Activated T-helper 9 cell treated with anti-CD3 and anti-CD28 coated beads, Interleukin-2, amount 50 U/mL, for 16 hours (primary cell): ENCODE measurements at places on chromosomes 4 and X.

DNA sequence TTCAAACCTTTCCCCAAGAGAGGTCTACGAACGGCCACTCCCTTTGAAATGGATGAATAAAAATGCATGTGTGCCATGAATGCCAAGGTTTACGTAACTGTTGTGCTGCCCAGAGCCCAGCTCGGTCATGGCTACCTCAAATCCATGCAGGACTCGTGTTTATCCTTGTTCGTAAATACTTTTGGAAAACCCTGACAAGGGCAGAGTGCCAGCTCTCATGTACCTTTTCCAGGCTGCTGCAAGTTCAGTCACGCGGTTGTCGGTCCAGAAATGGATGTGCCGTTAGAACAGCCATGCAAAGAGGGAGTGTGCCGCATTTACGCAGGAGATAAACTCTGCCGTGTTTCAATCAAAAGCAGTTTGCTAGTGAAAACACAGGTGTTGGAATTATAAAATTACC, 123.4 kb downstream of the AMELX start:
- DNase-seq = no peak

GRCh38 chr4:184268584-184269160, 51.0 kb upstream of the ENPP6 start:
- no peak for DNase-seq

DNA sequence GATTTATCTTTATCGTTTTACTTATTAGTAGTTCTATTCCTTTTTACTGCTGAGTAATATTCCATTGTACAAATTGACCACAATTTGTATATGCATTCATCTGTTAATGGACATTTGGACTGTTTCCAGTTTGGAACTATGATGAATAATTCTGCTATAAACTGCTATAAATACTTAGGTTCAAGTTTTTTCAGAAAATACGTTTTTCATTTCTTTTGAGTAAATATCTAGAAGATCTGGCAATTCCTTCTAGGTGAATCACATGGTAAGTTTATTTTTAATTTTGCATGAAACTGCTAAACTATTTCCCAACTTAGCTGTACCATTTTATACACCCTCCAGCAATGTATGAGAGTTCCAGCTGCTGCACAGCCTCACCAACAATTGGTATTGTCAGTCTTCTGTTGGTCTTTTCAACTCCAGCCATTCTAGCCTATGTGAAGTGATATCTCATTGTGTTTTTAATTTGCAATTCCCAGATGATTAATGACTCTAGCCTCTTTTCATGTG, 22.2 kb downstream of the LIN54 start:
- DNase-seq = no peak

DNA sequence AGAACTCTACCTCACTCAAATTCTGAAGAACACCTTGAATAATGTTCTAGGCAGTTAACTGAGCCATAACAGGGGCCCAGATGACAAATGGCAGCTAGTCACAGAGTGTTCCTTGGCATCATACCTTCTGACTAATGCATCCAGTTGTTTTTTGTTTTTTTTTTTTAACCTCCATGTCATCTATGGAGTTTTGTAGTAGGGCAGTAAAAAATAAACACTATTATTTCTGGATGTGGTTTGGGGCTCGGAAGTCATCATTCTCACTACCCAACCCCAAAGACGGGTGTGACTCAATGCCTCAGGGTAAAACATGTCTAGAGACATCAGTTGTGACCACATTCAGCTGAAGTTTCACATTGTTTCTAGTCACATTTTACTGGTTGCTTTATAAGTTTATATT, 31.2 kb upstream of the MCF2 start:
- no peak for DNase-seq

DNA sequence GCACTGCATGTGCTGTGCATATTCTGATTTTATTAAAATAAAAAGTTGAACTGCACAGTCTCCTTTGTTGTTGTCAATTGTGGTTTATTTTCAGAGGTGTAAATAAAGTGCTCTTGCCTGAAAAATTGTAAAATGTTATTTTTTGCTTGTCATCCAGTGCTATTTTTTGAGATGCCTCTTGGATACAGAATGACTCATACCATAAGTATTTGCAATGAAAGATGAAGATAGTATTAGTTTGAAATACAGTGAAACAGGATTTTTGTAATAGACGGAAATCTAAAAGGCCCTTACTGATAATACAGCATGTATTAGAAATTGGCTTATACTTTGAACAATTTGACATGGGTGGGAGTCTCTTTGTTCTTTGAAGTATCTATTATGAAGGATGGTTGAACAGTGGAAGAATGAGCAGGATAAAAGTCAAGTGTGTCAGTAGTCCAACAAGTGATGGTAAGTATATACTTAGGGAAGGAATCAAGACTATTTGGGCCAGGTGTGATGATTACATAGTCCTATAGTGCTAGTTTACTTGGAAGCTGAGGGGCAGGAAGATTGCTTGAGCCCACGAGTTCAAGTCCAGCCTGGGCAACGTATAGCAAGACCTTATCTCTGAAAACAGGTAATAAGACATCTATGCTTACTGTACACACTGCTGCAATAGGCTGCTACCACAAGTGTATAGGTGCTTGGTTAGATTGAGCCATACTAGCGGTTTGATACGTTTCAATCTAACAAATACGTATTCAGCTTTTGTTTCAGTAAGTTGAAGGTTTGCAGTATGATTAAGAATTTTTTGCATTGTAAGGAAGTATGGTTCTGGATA, 16.4 kb downstream of the DDX3X start:
- no peak for DNase-seq

DNA sequence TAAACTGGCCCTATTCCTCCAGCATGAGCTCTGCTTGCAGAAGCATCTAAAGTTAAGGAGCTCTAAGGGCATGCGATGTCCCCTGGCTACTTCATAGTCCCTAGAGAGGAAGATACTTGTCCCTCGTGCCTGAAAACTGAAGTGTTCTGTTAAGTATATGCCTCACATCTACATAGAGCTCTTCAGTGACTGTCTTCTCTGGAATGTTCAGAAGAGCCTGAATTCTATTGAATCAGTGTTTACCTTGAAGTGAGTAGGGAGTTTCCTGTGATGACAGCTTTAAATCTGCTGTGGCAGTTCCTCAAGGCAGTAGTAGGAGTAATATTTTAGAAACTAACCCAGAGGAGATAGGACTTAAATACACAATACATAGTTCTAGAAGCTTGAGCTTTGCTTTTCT, 111.2 kb downstream of the ZNF518B start:
- DNase-seq = no peak

DNA sequence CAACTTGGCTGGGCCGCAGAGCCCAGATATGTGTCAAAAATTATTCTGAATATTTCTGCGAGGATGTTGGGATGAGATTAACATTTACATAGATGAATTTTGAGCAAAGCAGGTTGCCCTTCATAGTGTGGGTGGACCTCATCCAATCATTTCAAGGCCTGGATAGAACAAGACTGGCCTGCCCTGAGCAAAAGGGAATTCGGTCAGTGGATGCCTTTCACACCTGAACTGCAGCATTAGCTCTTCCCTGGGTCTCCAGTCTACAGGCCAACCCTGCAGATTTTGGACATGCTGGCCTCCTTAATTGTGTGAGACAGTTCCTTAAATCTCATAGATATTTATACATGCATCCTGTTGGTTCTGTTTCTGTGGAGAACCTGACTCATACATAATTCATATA, 32.4 kb upstream of the SLC10A4 start:
- DNase-seq = no peak

DNA sequence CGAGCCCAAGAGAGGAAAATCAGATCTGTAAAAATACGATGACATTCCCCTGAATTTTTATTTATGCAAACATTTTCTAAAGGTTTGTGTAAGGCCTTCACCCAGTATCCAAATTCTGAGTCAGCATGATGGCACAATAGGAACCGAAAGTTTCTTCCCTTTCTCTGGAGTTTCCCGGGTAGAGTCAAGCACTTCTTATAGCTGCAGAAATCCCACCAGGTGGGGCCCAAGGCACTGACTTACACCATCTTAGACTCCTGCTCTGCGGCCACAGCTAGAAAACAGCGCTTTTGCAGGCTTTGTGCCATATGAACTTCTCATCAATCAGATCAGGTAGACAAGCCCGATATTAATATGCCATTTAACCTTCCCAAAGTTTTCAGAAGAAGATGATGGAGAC, 13.4 kb downstream of the LEF1 start:
- no peak for DNase-seq

DNA sequence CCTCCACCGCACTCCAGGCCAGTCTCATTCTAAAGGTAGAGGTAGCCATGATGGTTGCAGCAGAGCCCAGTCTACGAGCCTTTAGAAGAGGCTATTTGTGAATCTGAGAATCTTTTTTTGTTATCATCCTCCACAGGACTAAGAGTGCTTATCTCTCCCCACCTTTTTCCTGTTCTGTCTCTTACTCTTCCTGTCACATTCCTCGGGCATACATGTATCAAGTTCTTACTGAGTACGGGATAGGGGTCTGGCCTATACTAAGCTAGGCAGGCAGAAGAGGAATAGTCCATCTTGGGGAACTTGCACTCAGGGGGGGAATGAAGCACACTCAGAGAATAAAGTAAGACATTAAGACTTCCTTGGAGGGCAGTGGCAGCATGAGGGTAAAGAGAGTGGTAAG, 25.7 kb downstream of the LAS1L start:
- no peak for DNase-seq

DNA sequence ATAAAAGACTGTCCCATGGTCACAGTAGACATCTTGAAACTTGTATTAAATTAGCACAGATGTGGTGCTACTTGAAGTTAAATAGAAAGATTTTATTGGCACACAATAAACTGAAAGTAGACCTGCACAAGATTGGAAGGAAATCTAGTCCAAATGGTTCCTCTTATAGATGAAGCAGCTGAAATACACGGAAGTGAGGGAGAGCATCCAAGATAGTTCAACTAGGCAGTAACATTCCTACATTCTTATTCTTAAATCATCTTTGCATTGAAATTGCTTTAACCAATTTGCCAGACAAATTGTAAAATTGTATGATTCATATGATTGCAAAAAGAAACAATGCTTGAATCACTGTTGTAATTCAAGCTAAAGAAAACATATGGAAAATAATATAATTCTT, 87.6 kb upstream of the VCX3B start:
- no peak for DNase-seq

DNA sequence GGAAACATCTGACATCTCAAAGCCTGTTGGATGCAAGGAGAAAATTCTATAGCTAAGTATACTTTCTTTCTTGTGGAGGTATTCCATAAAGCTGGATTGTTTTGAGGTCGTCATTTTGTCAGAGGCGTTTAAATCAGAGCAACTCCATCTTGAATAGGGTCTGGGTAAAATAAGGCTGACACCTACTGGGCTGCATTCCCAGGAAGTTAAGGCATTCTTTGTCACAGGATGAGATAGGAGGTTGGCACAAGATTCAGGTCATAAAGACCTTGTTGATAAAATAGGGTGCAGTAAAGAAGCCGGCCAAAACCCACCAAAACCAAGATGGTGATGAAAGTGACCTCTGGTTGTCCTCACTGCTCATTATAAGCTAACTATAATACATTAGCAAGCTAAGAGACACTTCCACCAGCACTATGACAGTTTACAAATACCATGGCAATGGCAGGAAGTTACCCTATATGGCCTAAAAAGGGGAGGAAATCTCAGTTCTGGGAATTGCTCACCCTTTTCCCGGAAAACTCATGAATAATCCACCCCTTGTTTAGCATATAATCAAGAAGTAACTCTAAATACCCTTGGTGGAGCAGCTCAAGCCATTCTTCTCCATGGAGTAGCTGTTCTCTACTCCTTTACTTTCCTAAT, 11.9 kb downstream of the HSD17B13 start:
- DNase-seq = no peak

DNA sequence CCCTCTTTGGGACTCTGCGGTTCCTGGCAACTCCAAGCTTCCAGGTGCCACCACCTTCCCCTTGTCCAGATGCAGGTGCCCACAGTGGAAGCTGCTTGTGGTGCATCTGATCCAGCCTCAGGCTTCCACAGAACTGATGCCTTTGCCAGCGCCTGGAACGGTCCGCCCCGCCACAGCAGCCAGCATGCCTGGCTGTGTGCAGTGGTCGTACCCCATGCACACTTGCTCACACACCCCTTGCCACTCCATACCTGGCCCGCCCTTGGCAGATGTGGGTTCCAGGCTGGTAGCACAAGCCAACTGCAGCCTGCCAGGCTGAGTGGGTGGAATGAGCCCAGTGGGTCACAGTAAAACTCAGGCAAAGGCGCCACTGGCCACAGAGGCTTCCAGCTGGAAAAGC, 240.5 kb downstream of the PPP4R3C start:
- no peak for DNase-seq

DNA sequence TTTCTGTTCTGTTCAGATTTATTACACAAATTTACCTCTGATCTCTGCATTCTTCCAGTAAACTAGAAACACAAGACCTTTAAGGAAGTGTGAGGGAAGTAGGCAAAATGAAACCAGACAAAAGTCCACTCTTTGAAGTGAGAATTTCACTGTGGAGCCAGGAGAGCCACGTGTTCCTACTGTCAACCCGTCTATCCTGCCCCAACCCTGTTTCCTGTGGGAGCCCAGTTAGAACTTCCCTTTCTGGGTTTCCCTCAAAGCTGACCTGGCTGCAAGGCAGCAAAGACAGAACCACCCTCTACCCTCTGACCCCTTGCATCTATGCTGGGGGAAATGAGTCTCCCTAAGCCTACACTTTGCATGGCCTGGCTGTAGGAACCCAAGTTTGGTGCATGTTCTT, 40.0 kb downstream of the TMEM144 start:
- no peak for DNase-seq

- DNase-seq = no peak
Measured at GRCh38 chrX:108292053-108292452, 146.2 kb downstream of the COL4A6 start.

GRCh38 chr4:48255959-48256342, 13.7 kb downstream of the TEC start:
- no peak for DNase-seq

GRCh38 chr4:141339391-141339790, 118.7 kb downstream of the ZNF330 start:
- no peak for DNase-seq

GRCh38 chr4:184515606-184516005, 41.3 kb upstream of the IRF2 start:
- no peak for DNase-seq

- DNase-seq = no peak
Measured at GRCh38 chrX:3757510-3758025, 44.1 kb upstream of the PRKX start.

DNA sequence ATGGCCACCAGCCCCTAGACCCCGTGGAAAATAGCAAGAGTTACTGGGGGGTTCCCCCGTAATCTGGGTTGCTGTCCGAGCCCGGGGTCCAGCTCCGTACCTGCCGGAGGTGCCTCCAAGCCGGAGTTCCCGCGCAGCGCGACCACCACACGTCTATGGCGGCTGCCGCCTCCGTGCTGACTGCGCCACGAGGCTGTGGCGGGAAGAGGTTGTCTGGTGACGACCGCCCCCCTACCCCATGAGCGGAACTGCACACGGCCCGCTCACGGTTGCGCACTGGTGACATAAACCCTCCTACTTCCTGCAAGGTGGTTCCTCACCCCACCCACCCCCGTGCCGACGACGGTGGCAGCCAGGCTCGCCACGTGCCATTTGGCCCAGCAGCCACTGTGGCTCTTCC, at the start of gene PNMA5:
PNMA5 (minus strand) TSS at position 184 of the 400 bp plus-strand sequence. CDS start 2,518 bp downstream, outside the sequence.
- no peak for DNase-seq

DNA sequence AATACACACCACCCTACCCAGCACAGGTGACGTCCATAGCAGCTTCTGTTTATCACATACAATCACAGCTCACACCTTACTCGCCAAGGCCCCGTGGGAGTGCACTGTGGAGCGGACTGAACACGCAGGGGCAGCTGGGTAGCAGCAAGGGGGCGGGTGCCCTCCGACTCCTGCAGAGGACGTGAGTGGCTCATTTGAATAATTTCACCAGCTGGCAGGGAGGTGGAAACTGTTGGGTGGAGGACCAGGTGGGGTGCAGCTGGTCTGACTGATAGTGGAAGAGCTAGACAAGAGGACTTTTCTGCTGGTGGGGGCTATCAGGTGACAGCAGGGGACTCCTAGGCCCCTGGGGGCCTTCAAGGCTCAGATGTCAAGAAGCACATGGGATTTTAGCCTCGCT, 16.3 kb downstream of the MAN2B2 start:
- DNase-seq = no peak
